Lung (tissue), 17 donors: ENCODE measurements at places on chromosomes 4 and X. TPM values are rescaled to one million over a fixed set of nuclear protein-coding genes. Genes with fewer than 3 reads are reported as not detected.

The ESX1 gene
- not detected for total RNA-seq

The TMPRSS11F gene
- total RNA-seq, result not detected

The SCRG1 gene
- 0.06 TPM for total RNA-seq

The CFP gene
- 11.3 TPM for total RNA-seq

The PRRG3 gene
- total RNA-seq, result 5.6 TPM

The STK32B gene
- total RNA-seq, result 2.2 TPM

The AFM gene
- total RNA-seq, result not detected

- DNase-seq, result no peak
- peaks cover 4% of the 10 kb centered on the region for H3K4me1 ChIP-seq
- H3K36me3 ChIP-seq, result no peaks in the 10 kb centered on the region
- no peak overlapping the region for H3K4me3 ChIP-seq
Measured at GRCh38 chr4:105911426-105911825, 16.2 kb downstream of the NPNT start.

GRCh38 chrX:33161829-33162228 lies 49.5 kb downstream of the DMD start:
- DNase-seq, result no peak
- no peaks in the 10 kb centered on the region for H3K36me3 ChIP-seq
- H3K27ac ChIP-seq, result no peak overlapping the region
- H3K4me1 ChIP-seq, result no peaks in the 10 kb centered on the region
- no peak overlapping the region for H3K4me3 ChIP-seq
- no peaks in the 10 kb centered on the region for H3K27me3 ChIP-seq

DNA sequence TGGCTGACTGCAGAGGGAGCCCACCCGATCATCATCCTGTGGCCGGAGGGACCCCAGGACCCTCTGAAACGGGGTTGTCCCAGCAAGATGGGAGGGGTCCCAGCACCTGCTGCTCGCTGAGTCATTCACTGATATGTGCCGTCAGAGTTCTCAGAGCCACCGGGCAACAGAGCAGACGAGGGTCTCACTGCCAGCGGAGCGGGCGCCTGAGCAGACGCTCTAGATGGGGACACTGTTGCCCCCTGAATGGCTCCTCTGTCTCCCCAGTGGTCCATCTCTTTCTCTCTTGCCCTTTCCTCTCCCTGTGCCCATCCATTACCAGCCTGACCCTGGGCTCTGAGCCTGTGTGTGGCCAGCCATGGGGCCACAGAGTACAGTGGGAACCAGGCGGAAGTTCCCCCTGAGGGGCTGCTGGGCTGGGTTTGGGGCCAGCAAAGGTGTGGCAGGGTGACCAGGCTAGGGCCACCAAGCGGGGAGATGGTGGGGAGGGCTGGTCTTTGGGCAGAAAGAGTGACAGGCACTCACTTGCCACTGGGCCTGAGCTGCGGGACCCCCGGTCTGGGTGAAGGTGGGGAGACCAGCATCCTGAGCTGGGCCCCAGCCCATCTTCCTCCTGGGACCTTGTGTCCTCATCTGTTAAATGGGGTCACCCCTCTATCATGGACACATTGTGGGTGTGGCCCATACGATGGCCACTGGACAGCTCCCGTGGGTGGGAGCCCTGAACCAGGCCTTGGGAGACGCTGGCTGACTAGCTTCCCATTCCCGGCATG lies 90.9 kb downstream of the HMX1 start:
- H3K4me1 ChIP-seq, result no peaks in the 10 kb centered on the region
- no peak for DNase-seq
- H3K27ac ChIP-seq, result no peak overlapping the region
- H3K36me3 ChIP-seq, result no peaks in the 10 kb centered on the region
- no peaks in the 10 kb centered on the region for H3K27me3 ChIP-seq

- no peak overlapping the region for H3K27ac ChIP-seq
- DNase-seq, result no peak
- H3K27me3 ChIP-seq, result no peaks in the 10 kb centered on the region
- H3K4me1 ChIP-seq, result no peaks in the 10 kb centered on the region
- H3K4me3 ChIP-seq, result no peak overlapping the region
Measured at GRCh38 chr4:45147866-45148265, 421.5 kb upstream of the GNPDA2 start.

- no peak overlapping the region for H3K4me3 ChIP-seq
- H3K27ac ChIP-seq, result no peak overlapping the region
- H3K27me3 ChIP-seq, result no peaks in the 10 kb centered on the region
- no peaks in the 10 kb centered on the region for H3K36me3 ChIP-seq
Measured at GRCh38 chrX:101595739-101596419, 21.9 kb downstream of the ARMCX6 start.

- H3K27ac ChIP-seq, result no peak overlapping the region
- no peak for DNase-seq
- no peak overlapping the region for H3K4me3 ChIP-seq
Measured at GRCh38 chr4:35520059-35520458, 724.3 kb downstream of the ARAP2 start.

GRCh38 chrX:40349251-40349650 lies 231.5 kb upstream of the ATP6AP2 start:
- DNase-seq, result no peak
- H3K27me3 ChIP-seq, result peaks cover 3% of the 10 kb centered on the region
- no peaks in the 10 kb centered on the region for H3K36me3 ChIP-seq
- H3K27ac ChIP-seq, result no peak overlapping the region
- H3K4me3 ChIP-seq, result no peak overlapping the region

DNA sequence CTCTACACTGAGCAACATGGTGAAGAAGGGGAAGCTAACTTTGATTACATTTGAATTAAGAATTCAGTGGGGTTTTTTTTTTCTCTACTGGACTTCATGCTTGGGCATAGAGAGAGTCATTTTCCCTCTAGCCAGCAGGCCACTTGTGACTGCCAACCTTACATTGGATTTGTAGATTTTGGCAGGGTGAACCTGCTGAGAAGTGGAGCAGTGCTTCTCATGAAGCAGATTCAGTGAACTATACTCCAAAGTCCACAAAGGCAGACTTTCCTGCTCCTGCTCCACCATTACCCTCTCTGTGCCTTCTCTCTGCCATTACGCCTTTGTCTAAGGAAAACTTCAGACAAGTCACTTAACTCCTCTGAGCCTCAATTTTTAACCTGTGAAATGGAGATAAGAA lies 69.9 kb downstream of the PAK3 start:
- H3K27me3 ChIP-seq, result peaks cover 33% of the 10 kb centered on the region
- no peak overlapping the region for H3K4me3 ChIP-seq
- no peak for DNase-seq
- no peaks in the 10 kb centered on the region for H3K36me3 ChIP-seq
- no peaks in the 10 kb centered on the region for H3K4me1 ChIP-seq

GRCh38 chr4:167003326-167003725 lies 231.0 kb downstream of the SPOCK3 start:
- no peaks in the 10 kb centered on the region for H3K27me3 ChIP-seq
- DNase-seq, result no peak
- no peaks in the 10 kb centered on the region for H3K4me1 ChIP-seq

DNA sequence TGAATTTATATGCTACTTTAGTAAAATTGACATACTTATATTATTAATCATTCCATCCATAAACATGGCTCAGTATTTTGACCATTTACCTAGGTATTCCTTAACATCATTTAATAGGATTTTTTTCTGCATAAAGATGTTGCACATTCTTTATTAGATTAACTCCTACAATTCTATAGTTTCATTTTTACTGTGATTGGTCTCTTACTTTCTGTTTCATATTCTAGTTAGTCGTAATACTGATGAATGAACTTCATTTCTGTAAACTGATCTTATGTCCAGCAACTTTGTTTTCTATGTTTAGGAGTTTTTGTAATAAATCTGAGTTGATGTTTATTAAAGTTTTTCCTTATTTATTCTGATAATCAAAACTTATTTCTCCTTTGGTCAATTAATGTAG lies 278.2 kb upstream of the CXXC4 start:
- H3K27me3 ChIP-seq, result no peaks in the 10 kb centered on the region
- H3K4me1 ChIP-seq, result no peaks in the 10 kb centered on the region

DNA sequence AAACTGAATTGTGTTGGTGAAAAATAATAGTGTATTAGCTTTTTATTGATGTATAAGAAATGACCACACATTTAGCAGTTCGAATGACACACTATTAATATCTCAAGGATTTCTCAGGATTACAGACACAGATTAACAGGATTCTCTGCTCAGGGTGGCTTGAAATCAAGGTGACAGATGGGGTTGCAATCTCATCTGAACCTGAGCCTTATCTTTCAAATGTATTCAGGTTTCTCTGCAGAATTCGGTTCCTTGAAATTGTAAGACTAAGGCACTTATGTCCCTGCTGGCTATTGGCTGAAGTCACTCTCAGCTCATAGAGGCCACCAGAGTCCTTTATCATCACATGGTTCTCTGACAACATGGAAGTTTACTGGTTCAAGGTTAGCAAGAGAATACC lies 1780.1 kb downstream of the ARAP2 start:
- H3K27me3 ChIP-seq, result no peaks in the 10 kb centered on the region
- H3K27ac ChIP-seq, result no peak overlapping the region
- DNase-seq, result no peak
- H3K4me1 ChIP-seq, result peaks cover 5% of the 10 kb centered on the region

GRCh38 chr4:153246446-153247115 lies 42.3 kb downstream of the TRIM2 start:
- H3K27me3 ChIP-seq, result no peaks in the 10 kb centered on the region
- H3K4me1 ChIP-seq, result peaks cover 23% of the 10 kb centered on the region
- H3K36me3 ChIP-seq, result no peaks in the 10 kb centered on the region
- H3K4me3 ChIP-seq, result no peak overlapping the region
- no peak overlapping the region for H3K27ac ChIP-seq
